ENCODE measurements at places on chromosomes 16 and 17. TPM values are rescaled to one million over a fixed set of nuclear protein-coding genes. Genes with fewer than 3 reads are reported as not detected.

The TMEM88 gene
- 2.4 TPM for polyA plus RNA-seq

- no peak for DNase-seq
These were observed 27.4 kb upstream of the SLC38A10 start for GRCh38 chr17:81322271-81323082.

DNA sequence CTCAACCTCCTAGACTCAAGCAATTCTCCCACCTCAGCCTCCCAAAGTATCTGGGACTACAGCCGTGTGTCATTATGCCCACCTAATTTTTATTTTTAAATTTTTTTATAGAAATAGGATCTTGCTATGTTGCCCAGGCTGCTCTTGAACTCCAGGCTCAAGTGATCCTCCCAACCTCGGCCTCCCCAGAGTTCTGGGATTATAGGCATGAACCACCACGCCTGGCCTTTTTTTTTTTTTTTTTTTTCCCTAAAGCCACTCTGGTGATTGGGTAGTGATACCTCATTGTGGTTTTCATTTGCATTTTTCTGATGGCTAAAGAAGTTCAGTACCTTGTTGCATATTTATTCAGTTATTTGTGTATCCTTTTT lies 1.2 kb upstream of the CDR2L start:
- no peak for DNase-seq

- DNase-seq, result peak; percentile 89
These were observed 16.9 kb upstream of the GLIS2 start for GRCh38 chr16:4298761-4299522.

- no peak for DNase-seq
These were observed 50.7 kb downstream of the TANGO6 start for GRCh38 chr16:68893710-68894705.

DNA sequence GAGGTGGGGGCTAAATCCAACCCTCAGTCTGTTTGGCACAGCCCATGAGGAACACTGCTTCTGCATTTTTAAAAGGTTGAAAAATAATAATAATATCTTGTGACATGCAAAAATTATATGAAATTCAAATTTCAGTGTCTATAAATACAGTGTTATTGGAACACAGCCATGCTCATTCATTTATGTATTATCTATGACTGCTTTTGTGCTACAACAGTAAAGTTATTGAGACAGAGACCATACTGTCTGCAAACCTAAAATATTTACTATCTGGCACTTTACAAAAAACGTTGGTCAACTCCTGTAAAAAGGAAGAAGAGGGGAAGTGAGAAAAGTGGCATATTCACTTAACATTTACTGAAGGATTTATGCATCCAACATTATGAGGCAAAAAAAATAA lies 3.1 kb downstream of the ABCA5 start:
- DNase-seq, result no peak

DNA sequence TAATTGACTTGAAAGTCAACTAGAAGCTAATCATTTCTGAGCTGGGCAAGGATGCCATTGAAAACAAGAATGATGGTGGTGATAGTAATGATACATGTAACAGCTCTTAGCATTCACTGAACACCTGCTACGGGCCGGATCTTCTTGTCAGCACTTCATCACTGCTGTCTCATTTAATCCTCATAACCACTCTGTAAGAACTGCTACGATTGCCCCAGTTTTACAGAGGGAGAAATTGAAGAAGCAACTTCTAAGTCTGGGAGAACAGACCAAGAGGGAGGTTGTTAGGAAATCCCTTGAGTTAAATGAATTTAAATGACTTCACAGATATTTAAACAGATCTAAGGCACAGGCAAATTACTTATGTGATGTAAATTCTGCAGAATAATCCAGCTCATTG lies 7.0 kb upstream of the GAN start:
- DNase-seq, result no peak

All from sigmoid colon (tissue), 7 donors.